ENCODE measurements at places on chromosomes 1 and 21. TPM values are rescaled to one million over a fixed set of nuclear protein-coding genes. Genes with fewer than 3 reads are reported as not detected.

GRCh38 chr1:180889325-180889724, 23.4 kb upstream of the KIAA1614 start:
- no peak for DNase-seq

DNA sequence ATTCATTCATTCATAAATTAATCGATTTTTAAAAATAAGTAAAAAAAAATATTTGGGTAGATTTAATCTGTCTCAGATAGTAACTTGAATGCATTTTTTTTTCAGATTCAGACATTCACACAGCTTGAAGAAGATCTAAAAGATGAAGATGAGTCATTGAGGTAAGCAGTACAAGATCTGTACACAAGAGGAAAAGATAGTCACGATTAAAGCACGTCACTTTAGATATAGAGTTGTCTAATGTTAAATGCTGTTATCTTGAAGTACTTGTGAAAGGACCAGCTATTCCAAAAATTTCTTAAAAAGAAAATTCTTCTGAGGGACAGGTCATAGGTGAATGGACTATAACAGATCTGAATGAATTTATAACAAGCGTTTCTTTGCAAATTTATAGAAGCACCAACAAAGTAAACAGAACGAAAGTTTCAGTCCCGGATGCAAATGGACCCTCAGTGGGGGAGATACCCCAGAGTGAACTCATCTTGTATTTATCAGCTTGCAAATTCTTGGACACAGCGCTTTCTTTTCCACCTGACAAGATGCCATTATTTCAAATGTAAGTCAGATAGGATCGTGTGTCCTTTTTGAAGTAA, 31.2 kb upstream of the MORC3 start:
- DNase-seq, result no peak

The LDLRAD2 gene
- polyA plus RNA-seq, result 4.3 TPM

The SHE gene
- 9.1 TPM for polyA plus RNA-seq

DNA sequence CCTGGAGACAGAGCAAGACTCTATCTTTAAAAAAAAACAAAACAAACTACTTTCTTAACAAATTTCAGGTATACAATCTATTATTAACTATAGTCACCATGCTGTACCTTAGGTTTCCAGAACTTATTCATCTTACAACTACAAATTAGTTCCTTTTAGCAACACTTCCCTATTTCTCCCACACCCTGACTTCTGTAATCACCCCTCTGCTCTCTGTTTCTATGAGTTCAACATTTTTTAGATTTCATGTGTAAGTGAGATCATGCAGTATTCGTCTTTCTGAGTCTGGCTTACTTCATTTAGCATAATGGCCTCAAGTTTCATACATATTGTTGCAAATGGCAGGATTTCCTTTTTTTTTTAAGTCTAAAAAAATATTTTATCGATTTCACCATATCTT, 77.9 kb upstream of the LPGAT1 start:
- DNase-seq, result no peak

- no peak for DNase-seq
Observed at GRCh38 chr1:98336472-98337083, 324.9 kb upstream of the SNX7 start.

The LORICRIN gene
- not detected for polyA plus RNA-seq

GRCh38 chr1:200392625-200393185, 17.1 kb downstream of the ZNF281 start:
- DNase-seq, result no peak

DNA sequence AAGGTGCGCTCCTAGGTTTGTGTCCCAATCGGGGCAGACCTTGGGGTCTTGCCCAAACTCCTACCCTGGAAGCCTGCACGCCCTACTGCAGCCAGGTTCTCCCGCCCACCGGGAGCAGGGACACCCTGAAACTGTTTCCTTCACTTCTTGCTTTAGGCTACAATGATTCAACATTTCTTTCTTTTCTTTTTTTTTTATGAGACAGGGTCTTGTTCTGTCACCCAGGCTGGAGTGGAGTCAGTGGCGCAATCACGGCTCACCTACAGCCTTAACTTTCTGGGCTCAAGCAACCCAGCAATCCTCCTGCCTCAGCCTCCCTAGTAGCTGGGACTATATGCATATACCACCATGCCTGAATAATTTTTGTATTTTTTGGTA, 75.8 kb downstream of the ITPKB start:
- DNase-seq, result no peak

DNA sequence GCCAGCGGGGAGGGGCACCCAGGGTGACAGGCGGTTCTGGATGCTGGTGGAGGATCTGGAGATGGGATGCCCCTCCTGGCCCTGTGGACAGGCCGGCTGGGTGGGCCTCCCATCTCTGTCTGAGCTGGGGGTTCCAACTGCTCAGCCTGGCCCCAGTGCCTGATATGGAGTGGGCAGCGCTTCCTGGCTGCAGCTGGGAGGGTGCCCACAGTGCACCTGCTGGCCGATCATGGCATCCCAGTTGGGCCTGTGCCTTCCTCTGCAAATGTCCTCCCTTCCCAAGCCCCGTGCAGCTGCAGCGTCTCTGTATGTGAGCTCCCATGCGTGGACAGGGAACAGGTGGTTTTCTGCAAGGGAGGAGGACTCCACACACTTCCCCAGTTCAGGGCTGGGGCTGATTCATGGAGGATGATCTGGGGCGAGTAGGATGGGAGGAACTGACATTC, 2.1 kb downstream of the PFKL start:
- DNase-seq, result no peak

The ELOA gene
- polyA plus RNA-seq, result 27.8 TPM

- no peak for DNase-seq
Observed at GRCh38 chr1:151711951-151712350, 4.7 kb downstream of the CELF3 start.

- DNase-seq, result no peak
Observed at GRCh38 chr1:227788271-227789083, 27.0 kb upstream of the PRSS38 start.

DNA sequence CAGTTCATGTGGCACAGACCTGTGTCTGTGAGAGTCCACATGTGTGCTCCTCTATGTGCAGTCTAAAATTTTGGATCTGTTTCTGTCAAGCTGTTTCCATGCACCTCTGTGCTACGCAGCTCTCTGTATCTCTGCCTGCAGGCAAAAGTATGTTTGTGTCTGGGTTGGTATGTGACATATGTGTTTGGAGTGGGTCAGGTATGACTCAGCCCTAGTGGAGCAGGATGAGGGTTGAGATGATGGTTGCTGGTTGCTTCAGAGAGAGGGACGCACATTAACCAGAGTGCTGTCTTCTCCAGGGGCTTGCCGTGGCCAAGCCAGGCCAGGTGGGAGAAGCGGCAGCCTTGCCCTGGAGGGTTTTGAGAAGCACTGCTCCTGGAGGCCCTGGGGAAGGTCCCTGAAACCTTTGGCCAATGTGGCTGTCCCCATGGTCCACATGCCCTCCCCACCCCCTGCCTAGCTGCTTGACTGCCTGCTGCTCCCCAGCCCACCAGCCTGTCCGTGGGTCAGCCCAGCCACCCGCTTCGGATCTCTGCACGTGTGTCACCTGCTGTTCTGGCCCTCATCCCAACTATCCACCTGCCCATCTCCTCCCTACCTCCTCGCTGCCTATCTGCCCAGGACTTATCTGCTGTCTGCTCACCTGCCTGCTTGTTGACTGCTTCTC, 4.1 kb upstream of the EVA1B start:
- DNase-seq, result no peak

- DNase-seq, result no peak
Observed at GRCh38 chr1:205171369-205171768, 40.1 kb downstream of the DSTYK start.

The OR2T5 gene
- polyA plus RNA-seq, result not detected

GRCh38 chr1:175172503-175172902, 20.1 kb downstream of the KIAA0040 start:
- no peak for DNase-seq

The PPIAL4G gene
- polyA plus RNA-seq, result not detected

GRCh38 chr1:16162163-16162822, 6.4 kb upstream of the EPHA2 start:
- no peak for DNase-seq

DNA sequence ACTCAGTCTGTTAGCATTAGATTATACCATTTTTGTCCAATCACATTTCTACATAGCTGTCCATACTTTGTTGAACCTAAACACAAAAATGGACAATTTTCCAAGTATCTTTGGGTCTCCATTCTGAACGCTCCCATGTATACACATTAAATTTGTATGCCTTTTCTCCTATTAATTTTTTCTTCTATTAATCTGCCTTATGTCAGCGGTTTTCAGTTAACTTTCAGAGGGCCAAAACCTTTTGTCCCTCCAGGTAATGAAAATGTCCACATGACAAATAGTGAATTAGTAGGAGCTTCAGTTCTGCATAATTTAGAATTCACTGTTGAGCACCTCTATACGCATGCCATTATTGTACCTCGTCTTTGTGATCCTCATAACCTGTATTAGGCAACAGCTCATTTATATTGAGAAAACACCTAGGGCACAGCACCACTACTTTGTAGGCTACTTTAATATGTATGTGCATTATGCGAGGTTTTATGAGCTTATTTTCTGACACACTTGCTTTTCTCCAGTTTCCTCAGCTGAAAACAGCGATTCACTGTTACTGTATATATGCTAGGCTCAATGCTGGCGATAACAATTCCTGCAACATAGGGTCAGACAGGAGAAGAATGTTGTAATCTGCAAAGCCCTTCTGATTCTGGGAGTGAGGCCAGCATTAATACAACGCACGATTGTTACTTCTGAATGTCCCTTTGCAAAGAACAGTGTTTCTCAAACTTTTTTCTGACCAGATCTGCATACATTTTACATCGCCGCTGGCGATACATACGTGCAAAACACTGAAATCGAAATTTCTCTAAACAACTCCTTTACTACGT, 1.1 kb upstream of the ABCD3 start:
- DNase-seq, result peak; percentile 55

- DNase-seq, result no peak
Observed at GRCh38 chr1:172654535-172654934, 4.4 kb upstream of the FASLG start.

GRCh38 chr1:181153634-181153961, 65.1 kb downstream of the IER5 start:
- no peak for DNase-seq

The FCRL2 gene
- 0.11 TPM for polyA plus RNA-seq

DNA sequence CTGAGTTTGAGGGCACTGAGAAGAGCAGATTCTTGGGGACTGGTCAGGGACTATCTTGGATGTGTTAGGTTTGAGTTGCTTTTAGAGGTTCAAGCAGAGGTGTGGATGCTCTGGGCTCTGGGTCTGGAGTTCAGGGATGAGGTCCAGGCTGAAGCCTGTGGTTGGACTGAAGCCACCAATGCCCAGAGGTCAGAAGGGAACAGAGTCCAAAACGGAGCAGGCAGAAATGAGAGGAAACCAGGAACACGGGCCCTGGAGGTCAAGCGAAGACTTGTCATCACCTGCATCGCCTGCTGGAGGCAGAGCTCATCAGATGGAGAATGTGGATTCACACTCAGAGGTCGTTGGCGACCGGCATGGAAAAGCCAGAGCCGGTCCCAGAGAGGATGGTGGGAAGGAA, 129.6 kb upstream of the TMEM51 start:
- DNase-seq, result no peak

GRCh38 chr1:112788054-112788453, 72.9 kb upstream of the PPM1J start:
- DNase-seq, result no peak

GRCh38 chr1:38077523-38078147, 31.0 kb upstream of the POU3F1 start:
- DNase-seq, result no peak

The FHL3 gene
- 183 TPM for polyA plus RNA-seq

GRCh38 chr1:223227031-223227430, 84.0 kb upstream of the TLR5 start:
- no peak for DNase-seq

The GBP7 gene
- not detected for polyA plus RNA-seq

DNA sequence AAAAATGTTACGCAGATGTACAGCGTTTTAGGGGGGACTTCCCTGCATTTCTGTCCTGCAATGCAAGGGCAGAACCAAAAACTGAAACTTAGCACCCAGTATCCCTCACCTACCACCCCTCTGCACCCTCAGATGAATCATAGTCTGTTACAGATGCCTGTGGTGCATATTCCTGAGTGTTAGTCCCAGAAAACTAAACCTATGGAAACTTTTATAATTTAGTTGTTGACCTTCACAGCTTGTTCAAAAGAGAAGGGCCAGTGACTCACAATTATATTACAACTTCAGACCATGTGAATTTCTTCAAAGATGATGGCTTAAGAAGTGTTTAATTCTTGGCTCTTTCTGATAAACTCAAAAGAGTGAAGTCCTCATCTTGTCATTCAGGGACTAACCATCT, 5.8 kb downstream of the PTGER3 start:
- DNase-seq, result no peak

The SPRR2E gene
- not detected for polyA plus RNA-seq

- no peak for DNase-seq
Observed at GRCh38 chr1:209531006-209531405, 52.5 kb upstream of the CAMK1G start.

DNA sequence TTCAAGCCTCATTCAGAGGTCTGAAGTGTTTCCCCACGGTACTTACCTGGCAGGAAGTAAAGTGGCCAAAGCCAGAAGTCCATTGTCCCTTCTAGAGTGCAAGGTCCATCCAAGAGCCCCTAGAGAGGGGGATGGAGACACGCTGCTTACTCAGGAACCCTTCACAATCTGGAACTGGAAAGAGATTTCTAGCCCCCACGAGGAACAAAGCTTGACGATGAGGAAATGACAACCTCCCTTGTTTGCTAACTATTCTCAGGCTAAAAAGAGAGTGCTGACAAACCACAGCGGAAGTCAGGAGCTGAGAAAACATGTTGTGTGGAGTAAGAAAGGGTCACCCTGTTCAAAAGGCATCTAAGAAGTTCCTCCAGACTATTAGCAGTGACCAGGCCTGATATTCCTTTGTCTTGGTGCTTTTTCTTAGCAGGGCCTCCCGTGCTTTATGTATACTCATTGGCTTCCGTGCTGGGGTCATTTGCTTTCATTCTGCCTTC, at the start of gene FCMR:
Gene FCMR, minus strand, starts transcription at position 170 of the 494 bp plus-strand sequence. Its CDS starts 87 bp downstream, at position 83.
- DNase-seq, result no peak

- no peak for DNase-seq
Observed at GRCh38 chr1:226217273-226217672, 6.2 kb upstream of the MIXL1 start.

GRCh38 chr1:61053226-61053711, 29.1 kb upstream of the NFIA start:
- DNase-seq, result no peak

- DNase-seq, result no peak
Observed at GRCh38 chr1:148354284-148354912, 128.7 kb downstream of the PPIAL4G start.

DNA sequence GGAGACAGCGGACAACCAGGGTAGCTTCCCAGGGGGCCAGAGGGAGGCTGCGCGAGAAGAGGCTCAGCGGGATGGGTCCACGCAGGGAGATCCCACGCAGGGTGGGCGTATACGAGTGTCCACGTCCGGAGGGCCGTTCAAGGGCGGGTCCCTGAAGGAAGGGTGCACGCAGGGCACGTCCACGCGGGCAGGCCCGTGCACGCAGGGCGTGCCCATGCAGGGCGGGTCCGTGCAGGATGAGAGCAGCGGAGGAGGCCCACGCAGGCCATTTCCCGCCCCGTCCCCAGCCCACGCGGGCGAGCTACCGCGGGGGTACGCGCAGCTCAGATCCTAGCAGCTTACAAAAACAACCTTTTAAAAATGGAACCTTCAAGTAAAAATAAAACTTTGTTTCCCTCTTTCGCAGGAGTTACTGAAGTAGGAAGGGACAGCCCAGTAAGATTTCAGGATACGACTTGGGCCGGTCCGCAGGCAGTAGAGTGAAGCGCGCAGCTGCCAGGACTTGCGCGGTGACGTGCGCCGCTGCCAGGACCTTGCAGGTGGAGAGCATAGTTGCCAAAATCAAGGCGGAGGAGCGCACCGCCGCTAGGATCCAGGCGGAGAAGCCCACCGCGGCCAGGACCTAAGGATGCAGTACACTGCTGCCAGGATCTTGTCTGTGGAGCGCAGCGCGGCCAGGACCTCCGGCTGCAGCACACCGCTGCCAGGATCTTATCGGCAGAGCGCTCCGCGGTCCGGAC, 416 bp upstream of the RNF187 start:
- peak; percentile 34 for DNase-seq

The LHX8 gene
- not detected for polyA plus RNA-seq

The KCNE2 gene
- polyA plus RNA-seq, result 0.47 TPM

Data from forelimb muscle (tissue), 1 donor.